Upper lobe of left lung (tissue), 6 donors: ENCODE measurements at places on chromosomes 5 and 9.
A peak's percentile ranks its signal among the peaks of the same experiment; 100 is the strongest.

GRCh38 chr5:72214168-72214567 lies 105.9 kb downstream of the MRPS27 start:
- no peak for DNase-seq

- peak; percentile 17 for DNase-seq
These were observed 119.5 kb upstream of the GPR151 start for GRCh38 chr5:146635443-146635842.

DNA sequence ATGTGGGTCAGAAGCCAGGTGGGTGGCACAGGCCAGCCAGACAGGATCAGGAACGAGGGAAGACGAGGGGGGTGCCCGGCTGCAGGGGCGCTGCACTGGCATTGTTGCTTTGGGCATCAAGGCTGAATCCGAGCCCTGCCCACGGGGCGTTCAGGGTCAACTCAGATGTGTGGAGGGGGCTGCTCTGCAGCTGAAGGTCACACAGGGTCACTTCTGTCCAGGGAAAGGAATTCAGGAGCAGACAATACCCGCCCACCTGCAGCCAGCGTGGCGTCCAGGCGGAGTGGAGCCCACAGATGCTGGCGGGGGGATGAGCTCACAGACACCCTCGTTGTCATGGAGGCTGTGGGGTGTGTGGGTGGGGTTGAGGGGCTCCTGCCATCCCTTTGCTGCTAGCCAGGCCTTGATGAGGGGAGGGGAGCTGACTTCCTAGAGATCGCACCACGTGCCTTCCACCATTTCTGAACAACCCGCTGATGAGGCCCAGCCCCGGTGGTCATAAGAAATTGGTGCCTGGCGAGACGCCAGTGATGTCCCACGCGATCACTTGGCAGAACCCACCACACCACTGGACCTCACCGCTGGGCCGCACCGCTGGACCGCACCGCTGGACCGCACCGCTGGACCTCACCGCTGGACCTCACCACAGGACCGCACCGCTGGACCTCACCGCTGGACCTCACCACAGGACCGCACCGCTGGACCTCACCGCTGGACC lies 31.2 kb downstream of the MRPL36 start:
- DNase-seq = no peak

DNA sequence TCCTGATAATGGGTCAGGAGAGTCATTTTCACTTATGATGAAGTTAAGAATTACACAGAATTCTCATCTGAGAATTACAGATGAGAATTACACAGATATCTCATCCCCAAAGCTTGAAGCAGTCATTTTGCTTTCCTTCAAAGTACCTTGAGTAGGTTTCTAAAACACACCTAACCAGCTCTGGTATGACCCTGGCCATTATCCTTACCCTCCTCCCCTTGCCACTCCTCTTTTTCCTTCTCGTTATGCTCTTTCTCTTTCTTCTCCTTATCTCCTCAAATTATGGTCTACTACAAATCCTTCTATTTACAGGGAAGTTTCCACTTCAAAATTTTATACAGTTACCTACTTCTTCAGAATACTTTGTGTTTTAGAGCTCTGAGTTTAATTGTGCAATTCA lies 44.5 kb downstream of the MEF2C start:
- DNase-seq = no peak

GRCh38 chr9:37417252-37417803 lies 5.2 kb upstream of the GRHPR start:
- DNase-seq = no peak

GRCh38 chr9:12425878-12426864 lies 267.0 kb upstream of the TYRP1 start:
- DNase-seq = no peak

- no peak for DNase-seq
These were observed 157.3 kb downstream of the SPOCK1 start for GRCh38 chr5:137341831-137342230.

DNA sequence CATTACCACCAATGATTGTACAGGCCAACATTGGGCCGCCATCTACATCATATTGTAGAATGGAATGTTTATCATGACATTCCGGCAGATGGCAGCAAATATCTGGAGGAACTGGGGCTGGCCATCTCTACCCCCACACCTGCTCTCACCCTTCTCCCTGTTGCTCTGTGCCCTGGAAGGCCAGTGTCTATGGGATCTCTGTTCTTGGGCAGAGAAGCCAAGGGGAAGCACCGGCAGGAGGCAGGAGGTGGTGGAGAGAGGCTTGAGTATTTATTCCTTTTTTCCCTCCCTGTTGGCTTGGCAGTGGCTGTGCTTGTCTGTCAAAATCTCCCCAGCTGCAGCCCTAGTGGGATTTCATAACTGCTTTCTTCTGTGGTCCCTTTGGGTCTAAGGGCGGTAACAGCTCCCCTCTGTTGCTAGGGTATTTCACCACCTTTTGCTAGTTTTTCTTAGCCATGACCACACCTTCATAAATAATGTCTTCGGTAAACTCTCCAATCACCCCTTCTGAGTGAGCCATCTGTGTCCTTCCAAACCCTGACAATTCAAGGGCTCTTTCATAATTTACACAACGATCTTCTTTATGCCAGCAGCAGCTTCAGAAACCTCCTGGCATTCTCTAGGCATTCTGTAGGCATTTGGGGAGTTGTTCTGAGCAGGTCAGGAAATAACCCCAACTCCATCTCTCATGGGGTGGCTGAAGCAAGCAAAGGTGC lies 225.8 kb downstream of the MELK start:
- no peak for DNase-seq

DNA sequence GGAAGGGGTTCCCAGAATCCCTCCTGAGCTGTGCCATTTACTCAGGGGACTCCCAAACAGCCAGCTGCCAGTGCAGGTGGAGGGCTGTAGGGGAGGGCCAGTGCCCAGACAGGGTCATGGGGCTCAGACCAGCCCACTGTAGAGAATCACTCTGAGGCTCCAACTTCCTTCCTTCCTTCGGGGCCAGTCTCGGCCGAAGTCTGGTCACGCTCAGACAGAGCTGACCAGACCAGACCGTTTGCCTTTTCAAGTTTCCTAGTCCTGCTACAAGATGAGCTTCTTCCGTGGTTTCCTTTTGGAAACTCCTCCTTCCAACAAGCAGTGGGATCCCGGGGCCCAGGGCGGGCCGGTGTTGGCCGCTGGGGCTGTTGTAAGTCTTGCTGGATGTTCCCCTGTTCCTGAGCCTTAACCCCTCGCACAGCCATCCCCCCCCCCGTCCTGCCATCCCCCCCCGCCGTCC lies 52.6 kb downstream of the SAR1B start:
- DNase-seq = no peak

GRCh38 chr5:107505763-107506534 lies 164.8 kb downstream of the EFNA5 start:
- DNase-seq = peak; percentile 48

DNA sequence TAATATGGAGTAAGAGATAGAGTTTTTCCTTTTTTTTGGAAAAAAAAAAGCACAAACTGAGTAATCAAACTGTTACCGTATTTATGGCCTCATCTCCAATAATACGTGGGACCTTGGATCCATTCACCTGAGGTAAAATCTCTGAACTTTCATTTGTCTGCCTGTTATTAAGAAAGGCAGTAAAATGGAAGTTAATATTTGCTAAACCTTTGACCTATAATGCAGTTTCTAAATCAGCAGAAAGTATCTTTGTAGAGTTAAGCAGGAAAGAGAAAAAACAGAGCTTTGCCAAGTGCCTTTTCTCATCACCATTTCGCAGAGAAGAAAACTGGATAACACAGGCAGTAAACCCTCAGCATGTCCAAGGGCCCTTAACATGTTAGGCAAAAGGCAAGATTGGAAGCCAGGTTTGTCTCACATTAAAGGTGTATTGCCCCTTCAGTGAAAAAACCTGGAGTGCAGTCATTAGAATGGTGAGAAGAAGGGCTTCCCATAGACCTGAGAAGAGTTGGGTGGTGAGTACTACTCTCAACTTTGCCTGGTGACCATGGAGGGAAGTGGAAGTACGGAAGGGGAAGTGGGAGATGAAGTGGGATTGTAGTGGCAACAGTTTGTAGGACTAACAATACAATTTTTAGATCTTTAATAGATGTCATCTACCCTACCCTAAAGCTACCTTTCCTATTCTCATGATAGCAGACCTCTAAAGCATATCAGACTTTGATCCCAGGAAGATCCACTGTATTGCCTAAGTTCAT lies 65.4 kb upstream of the GRAMD2B start:
- no peak for DNase-seq

DNA sequence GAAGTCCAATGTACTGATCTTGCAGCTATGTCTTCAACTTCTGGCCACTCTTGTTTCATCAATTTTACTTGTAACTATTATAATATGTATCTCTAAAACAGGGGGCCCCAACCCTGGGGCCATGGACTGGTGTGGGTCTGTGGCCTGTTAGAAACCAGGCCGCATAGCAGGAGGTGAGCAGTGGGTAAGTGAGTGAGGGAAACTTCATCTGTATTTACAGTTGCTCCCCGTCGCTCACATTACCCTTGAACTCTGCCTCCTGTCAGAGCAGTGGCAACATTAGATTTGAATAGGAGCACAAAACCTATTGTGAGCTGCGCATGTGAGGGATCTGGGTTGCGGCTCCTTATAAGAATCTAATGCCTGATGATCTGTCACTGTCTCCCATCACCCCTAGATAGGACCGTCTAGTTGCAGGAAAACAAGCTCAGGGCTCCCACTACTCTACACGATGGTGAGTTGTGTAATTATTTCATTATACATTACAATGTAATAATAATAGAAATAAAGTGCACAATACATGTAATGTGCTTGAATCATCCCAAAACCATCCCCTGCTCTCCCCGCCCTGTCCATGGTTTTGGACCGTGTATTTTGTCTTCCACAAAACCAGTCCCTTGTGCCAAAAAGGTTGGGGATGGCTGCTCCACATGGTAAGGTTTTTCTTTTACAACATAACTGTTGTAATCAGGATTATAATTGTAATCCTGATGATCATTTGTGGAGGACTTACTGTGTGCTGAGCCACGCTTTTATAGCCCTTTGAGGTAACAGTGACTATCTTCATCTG lies 26.9 kb upstream of the SH3PXD2B start:
- no peak for DNase-seq

DNA sequence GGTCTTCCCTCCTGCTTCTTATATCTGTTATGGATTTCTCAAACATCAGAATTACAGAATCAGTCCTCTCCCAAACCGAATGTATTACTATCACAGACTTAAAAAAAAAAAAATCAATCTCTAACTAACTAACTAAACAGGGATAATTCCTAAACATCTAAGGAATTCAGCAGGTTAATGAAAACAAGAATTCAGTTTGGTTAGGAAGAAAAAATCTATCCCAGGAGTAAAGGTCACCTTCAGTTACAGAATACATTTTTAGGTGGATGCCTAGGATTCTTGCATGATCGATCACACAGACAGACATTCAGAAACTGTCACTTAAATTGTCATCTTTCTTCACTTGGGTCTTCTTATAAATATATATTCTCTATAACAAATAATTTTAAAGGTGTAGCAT lies 11.5 kb downstream of the PTAR1 start:
- DNase-seq = no peak

- DNase-seq = no peak
These were observed 15.6 kb downstream of the TEX53 start for GRCh38 chr9:114641967-114642366.

GRCh38 chr5:2205185-2205585 lies 322.5 kb upstream of the IRX4 start:
- DNase-seq = no peak

DNA sequence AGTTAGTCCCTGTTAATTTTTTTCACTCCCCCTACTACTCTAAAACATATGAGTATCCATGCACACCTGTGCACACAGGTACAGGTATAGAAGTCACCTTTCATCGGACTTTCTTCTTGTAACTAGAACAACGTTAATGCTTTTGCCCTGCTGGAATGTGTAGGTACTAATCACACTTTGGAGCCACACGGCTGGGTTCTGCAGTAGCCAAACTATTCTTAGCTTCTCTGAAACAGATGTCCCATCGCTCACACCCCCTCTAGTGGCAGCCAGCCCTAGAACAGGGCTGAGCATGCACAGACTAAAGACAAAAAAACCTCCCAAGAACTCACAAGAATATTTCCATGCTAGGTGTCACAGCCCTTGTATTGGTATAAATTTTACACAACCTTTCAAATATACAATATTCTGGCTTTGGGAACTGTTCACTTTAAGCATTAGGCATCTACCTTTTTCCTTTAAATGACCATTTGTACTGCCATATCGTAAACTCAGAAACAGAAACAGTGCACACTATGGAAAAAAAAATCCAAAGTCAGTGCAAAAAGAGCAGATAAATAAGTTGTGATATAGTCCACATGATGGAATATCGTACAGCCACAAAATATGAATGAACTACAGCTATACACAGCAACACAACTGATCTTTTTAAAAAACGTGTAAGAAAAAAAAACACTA lies 64.0 kb downstream of the RETREG1 start:
- no peak for DNase-seq

DNA sequence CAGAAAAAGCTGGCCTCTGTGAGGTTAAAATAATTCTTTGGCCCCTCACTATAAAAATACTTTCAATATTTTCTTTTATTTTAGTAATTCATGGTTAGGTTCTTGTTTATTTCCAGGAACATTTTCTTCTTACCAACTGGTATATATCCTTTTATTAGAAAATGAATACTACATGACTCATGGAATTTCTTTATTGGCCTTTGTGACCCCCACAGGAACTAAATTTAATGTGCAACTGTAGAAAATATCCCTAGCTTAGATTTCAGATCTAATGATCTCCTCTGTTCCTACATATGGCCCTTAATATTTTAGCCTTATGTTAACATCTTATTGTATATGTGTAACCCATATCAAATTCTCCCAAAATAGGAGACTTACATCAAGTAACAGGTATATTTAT lies 429.9 kb downstream of the NR2F1-AS1 start:
- DNase-seq = no peak

- DNase-seq = no peak
These were observed 17.4 kb downstream of the HAUS6 start for GRCh38 chr9:19085295-19085694.

DNA sequence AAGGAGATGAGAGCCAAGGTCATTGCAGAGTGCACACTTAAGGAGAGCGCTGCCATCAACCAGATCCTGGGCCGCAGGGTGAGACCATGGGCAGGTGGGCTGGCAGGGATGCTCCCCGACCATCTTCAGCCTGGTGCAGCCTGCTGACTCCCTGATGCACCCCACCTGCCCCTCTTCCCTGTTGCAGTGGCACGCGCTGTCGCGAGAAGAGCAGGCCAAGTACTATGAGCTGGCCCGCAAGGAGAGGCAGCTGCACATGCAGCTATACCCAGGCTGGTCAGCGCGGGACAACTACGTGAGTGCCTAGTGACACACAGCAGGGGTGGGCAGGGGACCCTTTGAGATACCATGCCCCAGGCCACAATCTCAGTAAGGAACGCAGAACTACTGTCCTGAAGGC lies 28.3 kb downstream of the TCF7 start:
- DNase-seq = peak; percentile 47

- DNase-seq = no peak
These were observed 26.9 kb downstream of the SLC46A2 start for GRCh38 chr9:112863746-112864145.

GRCh38 chr9:98990181-98990870 lies 46.6 kb downstream of the COL15A1 start:
- DNase-seq = no peak

GRCh38 chr5:172313915-172314314 lies 30.4 kb upstream of the UBTD2 start:
- DNase-seq = no peak
